ENCODE measurements at places on chromosomes 11 and 22.

DNA sequence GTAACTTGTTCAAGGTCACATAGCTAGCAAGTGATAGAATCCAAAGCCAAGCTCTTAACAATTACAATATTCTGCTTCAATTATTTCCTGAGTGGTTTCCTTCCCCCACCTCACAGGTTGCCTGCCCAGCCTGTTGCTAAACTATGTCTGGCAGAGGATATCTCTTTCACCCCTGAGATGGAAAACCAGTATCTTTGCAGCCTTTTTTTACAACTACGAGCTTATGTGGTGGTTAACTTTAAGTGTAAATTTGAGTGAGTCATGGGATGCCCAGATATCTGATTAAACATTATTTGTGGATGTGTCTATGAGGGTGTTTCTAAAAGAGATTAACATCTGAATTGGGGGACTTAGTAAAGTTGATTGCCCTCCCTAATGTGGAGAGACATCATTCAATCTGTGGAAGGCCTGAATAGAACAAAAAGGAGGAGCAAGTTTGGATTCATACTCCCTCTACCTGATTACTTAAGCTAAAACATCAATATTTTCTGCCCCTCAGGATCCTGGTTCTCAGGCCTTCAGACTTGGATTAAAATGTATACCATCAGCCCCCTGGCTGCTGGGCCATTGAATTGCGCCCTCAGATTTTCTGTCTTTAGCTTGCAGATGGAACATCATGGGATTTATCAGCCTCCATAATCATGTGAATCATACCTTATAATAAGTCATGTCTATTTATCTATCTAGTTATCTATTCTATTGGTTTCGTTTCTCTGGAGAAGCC, 911.9 kb downstream of the METTL15 start:
- no peak for DNase-seq

DNA sequence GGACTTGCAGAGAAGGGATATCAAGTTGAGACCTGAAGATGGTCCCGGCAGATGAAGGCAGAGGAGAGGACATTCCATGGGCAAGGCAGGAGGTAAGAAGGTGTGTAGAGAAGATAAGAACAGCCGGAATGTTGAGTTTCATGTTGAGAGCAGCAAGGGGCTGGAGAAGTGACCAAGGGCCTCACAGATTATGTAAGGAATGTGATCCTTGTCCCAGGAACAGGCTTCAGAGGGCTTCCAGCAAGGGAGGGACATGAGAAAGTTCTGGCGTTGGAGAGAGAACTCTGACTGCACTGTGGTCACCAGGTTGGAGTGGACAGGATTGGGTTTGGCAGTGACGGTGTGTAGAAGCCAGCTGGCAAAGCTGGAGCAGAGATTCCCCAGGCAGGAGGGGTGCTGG, 27.6 kb upstream of the PPFIA1 start:
- no peak for DNase-seq

DNA sequence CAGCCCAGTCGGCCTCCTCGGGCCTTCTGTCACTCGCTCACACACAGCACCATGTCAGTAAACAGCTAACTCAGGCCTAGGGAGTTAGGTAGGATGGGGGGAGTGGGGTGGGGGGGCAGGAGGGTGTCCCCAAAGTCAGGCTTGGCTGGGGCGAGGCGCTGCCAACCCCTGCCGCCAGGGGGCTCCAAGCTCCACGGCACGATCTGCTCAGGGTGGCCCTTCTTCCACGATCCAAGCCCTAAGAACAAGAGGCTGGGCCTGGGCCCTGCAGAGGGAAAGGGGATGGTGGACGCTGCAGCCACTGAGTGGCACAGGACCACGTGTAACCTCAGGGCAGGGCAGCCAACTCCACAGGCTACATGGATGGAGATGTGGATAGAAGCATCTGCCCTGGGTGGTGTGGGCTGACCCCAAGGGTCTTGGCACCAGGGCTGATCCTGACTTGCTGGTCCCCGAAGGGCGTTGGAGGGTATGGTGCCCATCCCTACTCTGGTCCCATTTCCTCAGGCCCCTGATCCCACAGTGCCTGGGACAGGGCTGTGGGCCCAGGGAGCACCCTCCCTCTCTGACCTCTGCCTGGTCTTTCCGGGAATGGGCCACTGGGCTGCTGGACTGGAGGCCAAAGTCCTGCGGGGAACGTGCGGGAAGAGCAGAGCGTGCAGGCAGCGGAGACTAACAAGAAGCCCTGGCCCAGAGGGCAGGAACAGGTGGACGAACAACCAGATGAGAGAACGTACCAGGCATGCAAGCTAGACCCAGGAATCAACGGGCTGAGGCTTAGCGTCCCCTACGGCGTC, 29.1 kb upstream of the TXNRD2 start:
- peak; percentile 71 for DNase-seq

- no peak for DNase-seq
Measured at GRCh38 chr11:130814440-130815096, 101.7 kb downstream of the SNX19 start.

DNA sequence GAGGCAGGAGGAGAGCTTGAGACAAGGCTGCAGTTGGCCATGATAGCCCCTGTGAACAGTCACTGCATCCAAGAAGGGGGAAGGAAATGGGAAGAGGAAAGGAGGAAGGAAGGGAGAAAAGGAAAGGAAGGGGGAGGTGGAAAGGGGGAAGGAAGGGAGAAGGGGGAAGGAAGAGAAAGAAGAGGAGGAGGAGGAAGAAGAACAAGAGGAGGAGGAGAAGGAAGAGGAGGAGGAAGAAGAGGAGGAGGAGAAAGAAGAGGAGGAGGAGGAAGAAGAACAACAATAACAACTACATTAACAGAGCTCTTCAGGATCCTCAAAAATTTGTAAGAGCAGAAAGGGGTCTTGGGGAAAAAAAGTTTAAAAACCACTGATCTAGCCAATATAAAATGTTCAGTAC, 5.2 kb downstream of the RAB6A start:
- DNase-seq: no peak

GRCh38 chr11:32892355-32893092, at the start of gene QSER1:
Gene QSER1 (plus strand): TSS chr11:32892811. CDS start chr11:32893126, 315 bp downstream.
- peak; percentile 64 for DNase-seq

Data from stimulated activated CD4-positive, alpha-beta T cell treated with anti-CD3 and anti-CD28 coated beads, Interleukin-1b, Interleukin-23, amount 100 ng/mL, for 24 hours (primary cell).